KG1 (cell line): ENCODE measurements at places on chromosomes 12 and 14.

GRCh38 chr14:101839236-101839635 lies 77.7 kb downstream of the PPP2R5C start:
- no peak for DNase-seq

DNA sequence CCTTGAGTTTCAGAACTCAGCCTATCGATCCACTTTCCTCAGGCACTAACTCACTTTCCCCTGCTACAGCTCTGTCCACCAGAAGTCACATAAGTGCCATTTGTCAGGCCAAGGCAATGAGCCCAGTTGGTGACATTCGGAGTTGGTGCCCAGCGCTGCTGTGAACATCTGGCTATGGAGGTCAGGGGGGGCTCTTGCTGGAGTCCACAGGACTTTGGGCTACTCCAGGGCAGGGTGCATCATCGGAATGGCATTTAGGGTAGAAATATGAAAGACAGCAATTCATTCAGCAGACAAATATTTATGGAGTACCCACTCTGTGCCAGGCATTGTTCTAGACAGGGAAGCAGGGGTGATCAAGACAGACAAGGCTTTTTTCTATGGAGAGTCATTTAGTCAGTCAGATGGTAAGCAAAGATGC lies 1.5 kb upstream of the PPP1CC start:
- DNase-seq: no peak

- DNase-seq: peak; percentile 74
Observed at GRCh38 chr12:25052196-25052913, 103.5 kb upstream of the BCAT1 start.

DNA sequence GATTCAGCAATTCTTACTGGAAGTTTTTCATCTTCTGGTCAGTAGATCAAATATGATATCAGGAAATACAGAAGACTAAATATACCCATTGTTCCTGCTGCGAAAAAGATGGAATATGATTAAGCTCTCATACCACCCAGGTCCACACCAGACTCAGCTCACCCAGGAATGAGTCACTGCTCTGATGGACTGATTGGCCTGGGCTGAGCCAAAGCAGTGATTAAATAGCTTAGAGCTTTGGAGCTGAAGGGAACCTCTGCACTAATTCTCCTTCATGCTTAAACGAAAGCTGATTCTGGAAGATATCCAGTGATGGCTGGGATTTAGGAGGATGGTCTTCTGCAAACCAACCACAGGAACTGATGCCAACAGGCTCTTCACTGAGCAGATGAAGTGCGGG lies 62.0 kb upstream of the SYT1 start:
- no peak for DNase-seq

DNA sequence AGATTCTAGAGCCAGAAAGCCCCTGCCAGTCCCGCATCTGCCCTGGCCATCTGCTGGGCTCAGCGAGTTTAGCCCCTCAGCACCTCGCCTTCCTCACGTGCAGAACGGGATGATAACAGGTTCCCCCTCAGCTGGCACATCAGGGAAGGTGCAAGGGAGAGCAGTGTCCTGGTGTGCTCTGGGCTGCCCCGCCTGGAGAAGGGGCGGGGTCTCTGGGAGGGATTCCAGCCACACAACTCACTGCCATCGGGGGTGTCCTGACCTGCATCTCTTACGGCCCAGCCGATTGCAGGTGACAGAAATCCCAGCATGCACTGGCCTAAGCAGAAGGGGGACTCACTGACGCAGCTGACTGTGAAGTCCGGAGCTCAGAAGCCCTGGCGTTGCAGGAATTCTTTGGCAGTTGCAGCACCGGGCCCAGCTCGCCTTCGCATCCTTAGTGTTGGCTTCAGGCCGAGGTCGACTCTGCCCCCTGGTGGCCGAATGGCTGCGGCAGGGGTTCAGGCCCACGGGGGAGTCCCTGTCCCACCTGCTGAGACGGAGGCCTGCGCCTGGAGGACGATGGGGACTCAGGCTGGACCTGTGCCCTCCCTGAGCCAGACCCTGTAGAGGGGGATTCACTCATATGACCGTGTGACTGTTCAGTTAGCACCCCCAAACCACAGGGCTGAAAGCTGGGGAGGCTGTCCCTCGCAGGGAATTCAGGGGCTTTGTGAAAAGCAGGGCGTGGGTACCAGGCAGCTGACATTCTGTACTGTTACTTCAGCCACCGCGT lies 178.6 kb downstream of the ADGRD1 start:
- no peak for DNase-seq

DNA sequence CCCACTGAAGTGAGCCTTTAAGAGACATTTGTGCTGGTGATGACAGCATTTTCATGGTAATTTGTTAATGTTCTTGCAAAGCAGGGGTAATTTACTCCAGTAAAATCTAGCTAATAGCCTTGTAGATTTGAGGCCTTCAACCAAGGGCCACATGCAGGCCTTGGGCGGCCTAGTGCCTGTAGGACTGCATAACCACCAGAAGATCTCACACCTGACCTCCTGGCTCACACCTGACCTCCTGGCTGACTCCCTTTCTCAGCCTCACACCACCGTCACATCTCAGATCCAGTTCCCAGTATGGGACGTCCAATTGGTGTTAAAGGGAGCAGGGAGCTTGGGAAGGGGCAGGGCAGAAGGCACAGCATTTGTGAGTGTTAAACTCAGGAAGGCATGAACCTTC lies 26.9 kb downstream of the C12orf42 start:
- DNase-seq: no peak

DNA sequence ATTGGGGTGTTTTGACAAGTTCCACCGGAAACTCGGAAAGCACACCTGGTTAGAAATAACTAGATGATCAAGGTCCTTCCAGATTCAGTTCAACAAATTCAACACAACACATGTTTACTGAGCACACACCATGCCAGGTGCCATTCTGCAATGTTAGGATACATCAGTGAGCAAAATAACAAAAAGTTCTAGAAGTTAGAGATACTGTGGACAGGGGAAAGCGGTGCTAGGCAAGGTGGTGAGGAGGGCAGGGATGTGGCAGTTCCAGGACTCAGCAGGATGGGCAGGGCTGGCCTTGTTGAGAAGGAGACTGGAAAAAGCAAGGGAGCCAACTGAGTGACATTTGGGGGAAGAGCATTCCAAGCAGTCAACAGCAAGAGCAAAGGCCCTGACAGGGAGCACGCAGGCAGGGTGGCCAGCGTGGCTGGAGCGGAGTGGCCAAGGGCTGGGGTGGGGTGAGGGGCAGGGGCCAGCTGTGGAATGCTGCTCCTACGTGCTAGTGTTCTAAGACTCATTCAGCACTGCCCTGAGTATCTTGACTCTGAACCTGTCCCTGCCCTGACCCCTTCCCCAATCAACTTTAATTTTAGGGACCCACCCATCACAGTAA lies 19.4 kb upstream of the FAIM2 start:
- no peak for DNase-seq

DNA sequence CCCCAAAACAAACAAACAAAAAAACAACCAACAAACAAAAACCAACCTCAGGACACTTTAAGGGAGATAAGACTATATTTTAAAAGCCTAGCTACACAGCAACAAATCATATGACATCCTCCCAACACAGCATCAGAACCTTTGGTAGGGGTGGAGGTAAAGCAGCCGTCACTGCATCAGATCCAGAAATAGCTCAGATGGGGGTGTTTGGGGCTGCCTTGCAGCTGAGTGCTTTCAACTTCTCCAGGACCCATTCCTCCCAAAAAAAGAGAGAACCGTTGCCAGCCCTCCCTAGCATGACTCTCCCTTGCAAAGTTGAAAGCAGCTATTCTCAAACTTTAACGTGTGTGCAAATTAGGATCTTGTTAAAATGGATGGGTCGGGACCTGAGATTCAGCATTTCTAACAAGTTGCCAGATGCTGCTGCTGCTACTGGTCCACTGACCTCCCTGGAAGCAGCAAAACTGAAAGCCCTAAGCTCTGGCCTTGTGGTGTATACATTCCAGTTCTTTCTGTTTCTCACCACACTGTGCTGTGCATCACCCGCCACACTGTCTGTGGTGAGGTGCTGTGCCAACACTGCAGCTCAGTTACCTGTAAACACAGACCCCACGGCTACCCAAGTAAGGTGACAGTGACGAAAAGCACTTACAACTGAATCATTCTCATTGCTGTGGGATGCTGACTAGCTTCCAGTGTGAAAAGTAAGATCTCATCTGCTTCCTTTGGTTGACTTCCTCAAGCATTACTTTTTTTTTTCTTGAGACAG lies 54.0 kb downstream of the SLC38A1 start:
- peak; percentile 27 for DNase-seq
